NCI-H226 (cell line): ENCODE measurements at places on chromosomes 4 and X.
A peak's percentile ranks its signal among the peaks of the same experiment; 100 is the strongest.

DNA sequence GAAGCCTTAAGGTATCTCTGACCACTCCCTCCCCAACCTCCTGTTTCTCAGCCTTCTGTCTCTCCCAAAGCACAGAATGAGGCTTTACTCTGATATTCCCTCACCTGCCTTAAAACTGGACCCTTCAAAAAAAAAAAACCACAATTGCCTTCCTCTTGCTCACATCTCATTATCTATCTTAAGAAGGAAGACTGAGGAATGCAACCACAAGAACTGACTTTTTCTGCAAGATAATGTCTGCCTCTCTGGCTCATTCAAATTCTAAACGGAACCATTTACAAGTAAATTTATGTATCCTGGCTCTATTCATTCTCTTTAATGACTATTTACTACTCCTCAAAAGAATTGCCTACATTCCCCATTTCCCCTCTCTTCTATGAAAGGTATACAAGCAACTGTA is 545.5 kb upstream of the HTR2C start:
- no peak for DNase-seq

DNA sequence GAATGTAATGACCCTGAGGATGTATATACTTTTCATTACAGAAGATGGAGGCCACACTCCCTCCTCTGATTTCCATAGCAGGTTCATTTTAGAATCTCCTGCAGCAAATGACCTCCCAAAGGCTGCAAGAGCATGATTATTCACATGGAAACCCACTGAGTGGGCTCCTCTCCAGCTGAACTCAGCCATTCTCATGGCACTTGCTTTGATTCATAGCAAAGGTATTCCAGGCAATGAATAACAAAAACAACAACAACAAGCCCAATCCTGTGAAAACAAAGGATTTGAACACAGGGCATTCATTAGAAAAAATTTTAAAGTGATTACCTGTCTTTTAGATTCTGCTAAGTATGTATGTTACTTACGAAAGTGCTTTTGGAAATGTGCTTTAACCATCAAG is 894.0 kb upstream of the FRG1 start:
- no peak for DNase-seq

DNA sequence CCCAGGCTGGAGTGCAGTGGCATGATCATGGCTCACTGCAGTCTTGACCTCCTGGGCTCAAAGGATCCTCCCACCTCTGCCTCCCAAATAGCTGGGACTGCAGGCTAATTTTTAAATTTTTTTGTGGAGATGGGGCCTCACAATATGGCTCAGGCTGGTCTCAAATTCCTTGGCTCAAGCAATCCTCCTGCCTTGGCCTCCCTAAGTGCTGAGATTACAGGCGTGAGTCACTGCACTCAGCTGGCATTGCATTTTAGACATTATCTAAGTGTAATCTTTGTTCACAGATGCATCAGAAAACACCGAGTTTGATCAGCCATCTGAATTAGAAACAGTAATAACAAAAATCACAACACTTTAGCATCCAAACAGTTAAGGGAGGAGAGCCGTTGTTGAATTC is 53.4 kb upstream of the CBR4 start:
- peak; percentile 46 for DNase-seq

- no peak for DNase-seq
Observed at GRCh38 chrX:16138108-16138427, 14.7 kb downstream of the GRPR start.

DNA sequence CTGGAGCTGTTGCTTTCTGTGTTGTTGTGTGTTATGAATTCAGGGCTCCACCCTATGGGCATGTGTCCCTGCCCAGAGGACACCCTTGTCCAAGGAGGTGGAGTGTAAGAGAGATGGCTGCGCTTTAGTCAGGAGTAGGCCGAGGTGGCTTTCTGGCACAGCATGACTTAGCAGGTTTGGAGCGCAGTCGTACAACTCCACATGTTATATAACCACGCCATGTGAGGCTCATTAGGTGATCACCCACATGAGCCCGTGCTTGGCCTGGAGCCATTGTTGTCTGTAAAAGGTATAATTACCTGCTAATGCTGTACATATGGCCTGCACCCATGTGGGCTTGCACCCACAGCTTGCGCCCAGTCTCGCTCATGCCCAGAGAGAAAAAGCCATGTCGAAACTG is 15.8 kb upstream of the ANAPC4 start:
- DNase-seq = no peak

GRCh38 chr4:143514497-143514896 is 995 bp downstream of the SMARCA5 start:
- peak; percentile 19 for DNase-seq

GRCh38 chrX:118756101-118756500 is 28.7 kb downstream of the IL13RA1 start:
- peak; percentile 16 for DNase-seq

- no peak for DNase-seq
Observed at GRCh38 chrX:54786967-54787366, 11.1 kb downstream of the ITIH6 start.

- DNase-seq = no peak
Observed at GRCh38 chrX:13852001-13852695, 35.3 kb upstream of the GPM6B start.

DNA sequence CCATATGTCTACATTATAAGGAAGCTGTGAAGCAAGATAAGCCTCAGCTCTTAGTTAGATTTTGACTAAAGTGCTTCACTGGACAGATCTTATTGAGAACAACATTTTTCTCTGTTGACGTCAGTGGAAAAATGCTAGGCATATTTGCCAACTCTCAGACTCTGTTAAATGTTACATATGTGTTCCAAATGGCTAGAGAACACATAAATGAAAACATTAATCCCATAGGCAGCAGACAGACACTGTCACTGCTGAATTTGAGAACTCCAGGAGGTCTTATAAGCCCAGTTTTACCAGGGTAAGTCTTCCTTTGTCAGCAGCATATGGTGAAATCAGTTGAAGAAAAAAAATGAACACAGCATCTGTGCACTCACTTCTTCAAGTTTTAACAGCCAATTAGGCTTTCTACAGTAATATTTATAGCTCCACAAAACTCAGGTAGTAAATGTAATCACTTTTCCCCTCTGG is 186.9 kb downstream of the CAMK2D start:
- DNase-seq = peak; percentile 57
